Activated CD4-positive, alpha-beta T cell treated with anti-CD3 and anti-CD28 coated beads, Interleukin-2, amount 50 U/mL, for 16 hours (primary cell): ENCODE measurements at places on chromosomes 7 and 10.

DNA sequence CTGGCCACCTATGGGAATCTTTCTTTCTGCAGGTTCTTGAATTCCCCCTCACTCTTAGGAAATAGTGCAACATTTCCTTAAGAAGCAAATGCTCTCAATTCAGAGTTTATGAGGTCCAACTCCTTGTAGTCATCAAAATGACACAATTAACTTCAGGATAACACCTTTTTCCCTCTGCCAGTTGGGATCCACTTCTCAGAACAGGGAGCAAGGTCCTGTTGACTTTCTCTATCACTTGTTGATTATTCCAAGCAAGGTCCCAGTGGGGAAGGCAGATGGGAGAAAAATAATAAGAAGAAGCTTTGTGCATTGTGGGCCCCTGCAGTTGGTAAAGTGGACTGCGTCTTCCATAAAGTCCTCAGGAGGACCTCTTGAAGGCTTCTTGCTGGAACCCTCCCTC, 315.6 kb upstream of the NPSR1 start:
- no peak for DNase-seq

DNA sequence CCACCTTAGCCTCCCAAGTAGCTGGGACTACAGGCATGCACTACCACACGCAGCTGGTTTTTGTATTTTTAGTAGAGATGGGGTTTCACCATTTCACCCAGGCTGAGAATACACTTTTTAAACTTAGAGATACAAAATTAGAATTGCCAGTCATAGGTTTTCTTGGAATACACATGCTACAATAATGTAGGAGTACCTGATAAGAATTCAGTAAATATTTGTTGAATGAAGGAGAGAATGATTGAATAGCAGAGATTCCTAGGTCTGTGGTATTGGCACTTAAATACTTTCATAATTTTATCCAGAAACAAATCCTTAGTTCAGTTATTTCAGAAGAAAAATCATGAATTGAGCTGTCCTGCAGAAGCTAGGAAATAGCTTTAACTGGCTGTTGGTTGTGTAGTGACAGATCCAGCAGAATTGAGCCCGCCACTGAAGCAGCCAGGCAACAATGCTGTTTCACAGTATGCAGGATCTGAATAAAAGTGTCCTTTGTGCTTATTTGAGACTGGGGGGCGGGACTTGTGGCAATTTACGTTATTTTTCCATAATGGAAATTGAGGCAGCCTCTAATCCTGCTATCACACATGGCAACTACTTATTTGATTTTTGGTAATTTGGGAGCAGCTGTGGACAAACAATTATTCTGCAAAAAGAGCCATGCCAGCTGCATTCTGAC, 31.5 kb downstream of the NRF1 start:
- no peak for DNase-seq

- DNase-seq = no peak
Measured at GRCh38 chr10:112039823-112040222, 143.7 kb downstream of the GPAM start.

- peak; percentile 30 for DNase-seq
Measured at GRCh38 chr7:128059143-128059988, 28.1 kb upstream of the LRRC4 start.

GRCh38 chr10:6070660-6071059, 8.5 kb upstream of the IL2RA start:
- peak; percentile 78 for DNase-seq

DNA sequence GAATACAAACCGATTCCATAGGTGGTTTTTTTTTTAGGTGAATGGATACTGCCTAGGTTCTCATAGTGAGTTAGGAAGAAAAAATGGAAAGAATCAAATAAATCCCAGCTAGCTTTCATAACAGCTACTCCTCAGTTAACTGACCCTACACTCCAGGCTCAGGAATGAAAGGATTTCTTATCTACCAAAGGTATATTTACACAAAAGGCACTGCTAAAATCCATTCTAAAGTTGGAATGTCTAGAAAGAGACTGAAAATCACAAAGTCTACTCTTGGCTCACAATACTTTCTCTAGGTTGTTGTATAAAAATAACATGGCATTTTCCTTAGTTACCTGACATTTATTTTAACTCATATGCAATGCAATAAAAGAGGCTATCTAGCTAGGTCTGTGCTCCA, 375.2 kb downstream of the MAGI2 start:
- no peak for DNase-seq

GRCh38 chr7:145398758-145399157, 562.9 kb upstream of the TPK1 start:
- DNase-seq = no peak

- DNase-seq = no peak
Measured at GRCh38 chr7:40243076-40243475, 108.3 kb downstream of the SUGCT start.

GRCh38 chr10:78292982-78293865, 259.6 kb downstream of the RPS24 start:
- DNase-seq = no peak

DNA sequence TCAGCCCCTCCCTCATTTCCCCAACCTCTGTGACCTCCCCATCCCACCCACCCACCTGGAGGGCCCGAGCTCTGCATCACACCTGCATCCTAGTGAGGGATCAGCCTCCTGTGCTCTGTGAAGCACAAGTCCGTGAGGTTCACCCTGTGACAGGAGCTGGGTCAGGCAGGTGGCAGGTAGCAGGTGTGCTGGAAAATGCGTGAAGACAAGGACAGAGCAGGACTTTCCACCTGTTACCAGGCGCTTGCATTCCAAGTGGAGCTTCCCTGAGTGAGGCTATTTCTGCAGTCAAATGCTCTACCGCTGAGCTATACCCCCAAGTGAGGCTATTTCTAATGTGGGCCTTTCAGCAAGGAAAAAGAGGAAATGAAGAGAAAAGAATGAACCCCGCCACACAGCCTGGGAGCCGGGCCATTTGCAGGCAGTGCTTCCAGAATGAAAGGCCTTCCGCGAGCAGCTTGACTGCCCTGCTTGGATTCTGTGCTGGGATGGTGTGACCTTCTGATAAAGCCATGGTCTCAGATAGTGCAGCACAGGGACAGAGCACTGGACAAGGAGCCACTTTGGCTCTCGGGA, 13.3 kb upstream of the CPXM2 start:
- no peak for DNase-seq

DNA sequence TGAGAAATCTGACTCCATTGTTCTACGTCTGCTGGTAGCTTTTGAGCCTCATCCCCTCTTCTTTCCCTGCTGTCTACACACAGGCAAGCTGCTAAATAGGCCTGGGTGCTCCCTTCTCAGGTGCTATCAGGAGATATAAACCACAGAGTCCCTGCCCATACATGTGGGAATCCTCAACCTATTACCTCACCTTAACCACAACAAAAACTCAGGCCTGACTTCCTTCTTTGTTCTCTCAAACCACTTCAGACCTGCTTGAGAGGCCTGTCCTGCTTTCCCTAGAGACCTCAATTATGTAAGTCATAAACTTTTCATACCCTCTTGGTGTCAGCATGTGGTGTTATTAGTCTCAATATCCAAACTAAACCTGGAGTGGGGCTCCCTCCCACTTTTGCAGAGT, 75.0 kb upstream of the MAGI2 start:
- DNase-seq = no peak

DNA sequence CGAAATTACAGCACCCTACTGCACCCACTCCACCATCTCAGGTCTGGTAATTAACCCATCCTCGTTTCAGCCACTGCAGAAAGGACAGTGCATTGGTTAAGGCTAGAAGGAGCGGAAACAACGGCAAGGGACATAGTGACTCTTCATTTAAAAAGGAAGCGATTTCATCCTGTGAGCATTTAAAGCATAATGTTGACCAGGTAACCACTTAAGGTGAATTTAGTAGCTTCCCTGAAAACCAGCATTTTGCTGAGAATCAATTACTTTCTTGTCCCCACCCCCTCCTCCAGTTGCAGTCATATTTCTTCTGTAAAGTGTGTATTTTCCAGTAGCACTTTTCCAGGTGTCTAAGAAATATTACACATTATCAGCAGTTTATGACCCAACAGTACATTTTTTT, 821 bp upstream of the JAZF1 start:
- no peak for DNase-seq

GRCh38 chr10:34290412-34291081, 524.5 kb downstream of the PARD3 start:
- no peak for DNase-seq

DNA sequence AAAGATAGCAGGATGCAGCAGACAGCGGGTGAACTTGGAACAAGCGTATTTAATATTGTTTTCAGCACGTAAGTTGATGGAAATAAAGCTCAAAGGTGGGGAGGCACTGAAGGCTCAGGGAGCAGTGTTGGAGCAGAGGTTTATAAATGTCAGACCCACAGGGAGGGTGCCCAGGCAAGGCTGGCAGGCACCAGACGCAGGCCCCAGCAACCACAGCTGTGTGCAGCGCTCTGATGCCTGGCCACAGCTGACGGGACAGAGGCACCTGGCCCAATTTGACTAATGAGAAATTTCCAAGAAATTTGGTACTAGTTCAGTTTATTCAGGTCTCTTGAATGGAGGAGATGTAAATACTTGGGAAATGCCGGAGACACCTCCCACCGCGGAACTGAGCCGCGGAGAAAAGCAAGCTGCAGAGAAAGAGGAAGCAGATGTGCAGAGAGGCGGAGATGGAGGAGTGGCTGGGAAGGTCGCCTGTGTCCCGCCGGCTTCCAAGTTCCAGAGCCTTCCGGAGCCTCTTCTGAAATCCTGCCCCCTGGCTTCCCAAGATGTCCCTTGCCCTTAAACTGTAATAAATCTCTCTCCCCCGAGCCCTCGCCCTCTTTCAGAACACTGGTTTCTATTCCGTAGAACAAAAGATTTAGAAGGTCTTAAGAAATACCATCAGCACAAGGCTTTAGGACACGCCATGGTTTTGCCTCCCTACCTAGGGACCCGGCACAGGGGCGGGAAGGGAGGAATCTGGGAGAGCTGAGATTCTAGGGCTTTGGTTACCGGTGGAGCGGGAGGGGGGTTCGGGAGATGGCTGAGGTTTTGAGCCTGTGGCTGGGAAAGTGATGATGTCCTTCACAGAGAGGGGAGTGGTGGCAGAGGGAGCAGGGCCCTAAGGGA, 38.4 kb upstream of the PLXNA4 start:
- DNase-seq = no peak

- DNase-seq = no peak
Measured at GRCh38 chr10:2294739-2295138, 557.4 kb upstream of the ADARB2 start.
